ENCODE measurements at places on chromosomes 7 and 10.

- DNase-seq = no peak
Measured at GRCh38 chr10:48941427-48942075, 1.9 kb upstream of the LRRC18 start.

DNA sequence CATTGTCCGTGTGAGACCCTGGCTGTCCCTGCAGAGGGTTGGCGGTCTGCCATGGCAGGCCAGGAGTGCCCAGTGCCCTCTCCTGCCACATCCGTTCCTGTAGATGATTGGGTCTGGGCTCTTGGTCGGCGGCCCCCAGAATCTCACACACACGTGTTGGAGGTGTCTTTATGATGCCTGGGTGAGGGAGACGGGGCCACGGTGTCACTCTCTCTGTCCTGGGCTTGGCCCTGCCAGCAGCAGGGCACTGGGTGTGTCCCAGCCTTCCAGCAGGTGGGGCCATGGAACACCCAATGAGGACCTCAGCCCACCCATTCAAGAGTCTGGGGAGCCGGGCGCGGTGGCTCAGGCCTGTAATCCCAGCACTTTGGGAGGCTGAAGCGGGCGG lies 30.2 kb downstream of the UNC5B start:
- DNase-seq = no peak

- no peak for DNase-seq
Measured at GRCh38 chr10:73364964-73365363, 6.3 kb upstream of the CFAP70 start.

- DNase-seq = no peak
Measured at GRCh38 chr10:75708060-75708459, 276.6 kb downstream of the LRMDA start.

GRCh38 chr7:29408841-29409243 lies 154.8 kb upstream of the PRR15 start:
- peak; percentile 11 for DNase-seq

- no peak for DNase-seq
Measured at GRCh38 chr7:110592557-110592956, 498.4 kb upstream of the LRRN3 start.

- DNase-seq = no peak
Measured at GRCh38 chr7:103574576-103574975, 128.6 kb upstream of the SLC26A5 start.

- DNase-seq = no peak
Measured at GRCh38 chr7:98998821-98999725, 120.7 kb downstream of the TRRAP start.

GRCh38 chr7:40527723-40528122 lies 392.9 kb downstream of the SUGCT start:
- DNase-seq = no peak

GRCh38 chr10:76766682-76767081 lies 870.9 kb downstream of the KCNMA1 start:
- DNase-seq = no peak

- DNase-seq = no peak
Measured at GRCh38 chr10:78464856-78465267, 431.2 kb downstream of the RPS24 start.

GRCh38 chr10:88652616-88653015 lies 11.6 kb upstream of the LIPF start:
- DNase-seq = no peak

GRCh38 chr7:154911411-154911810 lies 91.5 kb downstream of the PAXIP1 start:
- no peak for DNase-seq

GRCh38 chr7:139857791-139858190 lies 28.7 kb downstream of the TBXAS1 start:
- no peak for DNase-seq

DNA sequence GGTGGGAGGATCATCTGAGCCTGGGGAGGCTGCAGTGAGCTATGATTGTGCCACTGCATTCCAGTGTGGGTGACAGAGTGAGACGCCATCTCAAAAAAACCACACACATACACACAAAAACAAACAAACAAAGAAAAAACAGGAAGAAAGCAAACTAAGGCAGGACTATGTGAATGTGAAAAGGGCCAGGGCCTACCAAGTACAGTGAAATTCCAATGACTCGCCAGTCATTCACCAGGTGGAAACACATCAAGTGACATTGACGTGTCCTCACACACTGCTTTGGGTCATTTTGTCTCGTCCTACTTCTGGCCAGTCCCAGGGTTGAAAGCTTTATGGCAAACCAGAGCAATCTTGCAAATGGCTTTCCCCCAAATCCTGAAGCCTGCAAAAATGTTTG lies 79.9 kb downstream of the HIP1 start:
- no peak for DNase-seq

GRCh38 chr7:121994625-121995410 lies 121.9 kb downstream of the PTPRZ1 start:
- DNase-seq = no peak

DNA sequence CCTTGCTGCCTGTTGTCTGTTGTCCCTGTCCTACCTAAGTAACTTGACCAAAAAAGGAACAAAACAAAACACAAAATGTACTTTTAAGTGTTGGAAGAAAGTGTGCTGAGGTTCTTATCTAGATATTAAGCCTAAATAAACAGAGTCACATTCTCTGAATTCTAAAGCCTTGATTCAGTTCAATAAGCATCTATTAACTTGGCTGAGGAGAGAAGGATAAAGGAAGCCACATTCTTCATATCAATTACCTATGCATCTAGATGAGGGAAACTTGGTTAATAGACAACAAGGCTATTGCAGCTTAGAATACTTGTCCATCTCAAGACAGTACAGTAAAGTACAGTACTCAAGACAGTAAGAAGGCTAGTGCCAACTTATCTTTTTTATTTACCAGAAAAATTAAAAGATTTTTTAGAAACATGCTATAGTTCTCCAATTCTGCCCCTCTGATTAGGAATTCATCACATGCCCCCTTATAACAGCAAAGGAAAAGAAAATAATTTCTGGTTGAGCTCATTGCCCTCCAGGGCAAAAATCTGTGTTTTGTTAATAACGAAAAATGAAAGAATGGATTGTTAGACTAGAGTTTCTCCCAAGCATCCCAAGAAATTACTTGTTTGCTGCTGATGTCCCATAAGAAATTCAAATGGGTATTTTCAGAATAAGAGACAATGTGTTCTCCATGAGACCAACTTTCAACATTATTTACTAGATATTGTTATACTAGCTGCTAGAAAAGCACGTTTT lies 546.5 kb upstream of the SEMA3D start:
- DNase-seq = no peak

GRCh38 chr10:132528064-132528691 lies 9.4 kb upstream of the INPP5A start:
- no peak for DNase-seq

DNA sequence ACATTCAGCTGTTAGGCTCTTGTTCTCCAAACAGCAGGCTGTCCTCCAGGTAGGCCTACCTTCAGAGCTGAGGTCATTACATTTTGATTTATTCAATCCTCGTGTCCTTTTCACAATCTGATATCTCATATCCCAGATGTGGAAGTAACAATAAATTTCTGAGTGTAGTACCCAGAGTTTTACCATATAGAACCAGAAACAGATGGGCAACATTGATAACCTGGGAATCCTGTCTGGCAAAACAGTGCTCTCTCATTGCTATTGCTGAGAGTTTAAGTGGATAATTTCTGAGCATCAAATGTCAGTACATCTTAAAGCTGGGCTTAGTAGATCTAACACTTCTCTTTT lies 1007.8 kb downstream of the REEP3 start:
- DNase-seq = no peak

- DNase-seq = no peak
Measured at GRCh38 chr7:154684666-154685563, 318.0 kb downstream of the PAXIP1 start.

GRCh38 chr10:56679578-56679977 lies 318.5 kb upstream of the ZWINT start:
- no peak for DNase-seq

DNA sequence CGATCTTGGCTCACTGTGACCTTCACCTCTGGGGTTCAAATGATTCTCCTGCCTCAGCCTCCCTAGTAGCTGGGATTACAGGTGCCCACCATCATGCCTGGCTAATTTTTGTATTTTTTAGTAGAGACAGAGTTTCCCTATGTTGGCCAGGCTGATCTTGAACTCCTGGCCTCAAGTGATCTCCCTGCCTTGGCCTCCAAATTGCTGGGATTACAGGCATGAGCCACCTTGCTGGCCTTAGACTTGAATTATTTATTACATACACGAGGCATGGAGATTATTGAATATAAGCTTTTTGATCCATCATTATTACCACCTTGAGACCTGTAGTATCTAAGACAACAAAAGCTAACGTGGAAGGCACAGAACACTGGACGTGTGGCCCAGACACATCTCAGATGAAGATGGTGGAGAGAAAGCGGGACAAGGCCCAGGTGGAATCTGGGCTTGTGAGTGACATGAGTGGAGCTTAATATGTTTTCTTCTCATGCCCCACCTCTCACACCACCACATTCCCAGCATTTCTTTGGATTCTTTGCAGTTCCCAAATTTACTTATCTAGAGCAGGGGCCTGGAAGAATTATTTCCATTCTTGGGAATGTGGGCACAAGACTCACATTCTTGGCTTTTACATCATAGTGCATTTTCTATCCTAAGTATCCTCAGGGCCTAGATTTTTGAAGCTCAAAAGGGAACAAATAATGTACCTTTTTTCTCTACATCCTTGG lies 76.6 kb downstream of the SUGCT start:
- no peak for DNase-seq

- DNase-seq = no peak
Measured at GRCh38 chr7:25103773-25104172, 21.3 kb downstream of the CYCS start.

DNA sequence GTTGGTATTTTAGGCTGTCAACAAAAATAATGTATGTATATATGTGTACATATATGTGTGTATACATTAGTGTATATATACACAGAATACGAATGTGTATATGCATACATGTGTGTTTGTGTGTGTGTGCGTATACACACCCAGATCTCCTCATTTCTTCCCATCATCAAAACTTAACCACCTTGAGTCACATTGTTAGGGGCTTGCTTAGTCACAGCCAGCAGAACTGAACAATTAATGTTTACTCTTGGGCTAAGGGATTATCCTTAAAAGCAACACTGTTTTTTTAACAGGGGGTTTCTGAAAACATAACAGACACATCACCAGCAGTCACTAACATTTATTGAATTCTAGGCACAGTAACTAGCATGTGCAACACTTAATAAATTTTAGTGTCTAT lies 83.0 kb upstream of the ASAH2 start:
- no peak for DNase-seq

DNA sequence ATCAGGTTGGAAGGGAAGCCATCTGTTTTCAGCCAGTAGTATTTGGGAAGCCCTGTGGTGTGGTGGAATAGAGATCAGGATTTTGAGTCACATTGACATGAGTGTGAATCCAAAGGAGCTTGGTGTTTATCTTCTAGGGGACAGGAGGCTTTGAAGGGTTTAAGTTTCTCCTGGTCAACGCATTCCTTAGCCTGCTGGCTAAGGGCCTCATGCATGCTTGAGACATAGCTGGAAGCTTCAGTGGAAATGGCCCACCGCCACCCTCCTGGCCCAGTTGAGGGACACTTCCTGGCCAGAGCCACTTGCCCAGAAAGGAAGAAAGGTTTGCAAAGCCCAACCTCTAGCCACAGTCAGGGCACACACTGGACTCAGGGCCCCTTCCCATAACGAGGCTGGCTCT lies 70.9 kb downstream of the CDK1 start:
- DNase-seq = no peak

DNA sequence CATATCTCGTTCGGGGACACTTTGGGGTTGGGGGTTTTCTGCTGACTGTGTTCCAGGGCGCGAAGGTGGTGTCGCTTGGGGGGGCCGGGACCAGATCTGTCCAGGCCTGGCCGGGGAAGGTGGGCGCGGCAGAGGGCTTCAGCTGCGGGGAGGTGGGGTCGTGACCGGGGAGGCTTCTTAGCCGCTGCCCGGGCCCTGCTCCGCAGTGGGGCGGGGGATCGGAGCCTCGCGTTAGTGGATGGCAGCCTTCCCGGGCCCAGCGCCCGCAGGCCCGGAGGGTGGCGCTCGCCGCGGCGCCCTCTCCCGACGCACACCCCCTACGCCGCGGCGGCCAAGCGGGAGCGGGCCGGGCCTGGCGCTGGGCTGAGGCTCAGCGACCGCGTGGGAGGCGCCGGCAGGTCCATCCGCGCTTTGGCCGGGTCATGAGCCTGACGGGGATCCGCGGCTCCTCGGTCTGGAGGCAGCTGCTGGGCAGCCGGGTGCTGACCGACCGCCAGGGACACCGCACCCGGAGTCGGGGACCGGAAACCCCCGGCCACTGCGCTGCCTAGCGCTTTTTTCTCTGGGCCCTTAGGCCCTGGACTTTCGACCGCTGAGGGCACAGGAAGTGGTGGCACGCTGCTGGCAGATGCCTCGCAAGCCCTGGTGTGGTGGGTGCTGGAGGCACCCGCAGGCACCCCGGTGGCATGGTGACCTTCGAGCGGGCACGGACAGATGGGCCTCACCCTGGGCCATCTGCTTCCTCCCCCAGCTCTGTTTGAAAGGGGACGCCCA lies 1.2 kb downstream of the AGAP3 start:
- no peak for DNase-seq

GRCh38 chr10:100014071-100014762 lies 4.5 kb upstream of the DNMBP start:
- no peak for DNase-seq

GRCh38 chr7:67863911-67864310 lies 867.3 kb downstream of the TYW1 start:
- DNase-seq = no peak

DNA sequence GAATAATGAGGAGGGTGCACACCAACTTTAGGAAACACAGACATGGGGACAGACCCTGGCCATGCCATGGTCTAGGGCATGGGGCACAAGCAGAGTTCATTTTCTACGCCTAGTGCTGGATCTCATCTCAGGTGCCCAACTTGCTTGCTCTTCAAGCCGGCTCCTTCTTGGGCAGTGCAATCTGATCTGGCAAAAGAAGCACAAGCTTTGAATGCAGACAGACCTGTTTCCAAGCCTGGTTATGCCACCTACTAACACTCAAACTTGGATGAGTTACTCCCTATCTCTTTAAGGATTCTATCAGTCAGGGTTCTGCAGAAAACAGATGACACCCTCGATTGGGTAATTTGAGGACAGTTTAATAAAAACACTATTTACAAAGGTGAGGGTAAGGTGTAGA lies 34.9 kb upstream of the WAPL start:
- DNase-seq = no peak

DNA sequence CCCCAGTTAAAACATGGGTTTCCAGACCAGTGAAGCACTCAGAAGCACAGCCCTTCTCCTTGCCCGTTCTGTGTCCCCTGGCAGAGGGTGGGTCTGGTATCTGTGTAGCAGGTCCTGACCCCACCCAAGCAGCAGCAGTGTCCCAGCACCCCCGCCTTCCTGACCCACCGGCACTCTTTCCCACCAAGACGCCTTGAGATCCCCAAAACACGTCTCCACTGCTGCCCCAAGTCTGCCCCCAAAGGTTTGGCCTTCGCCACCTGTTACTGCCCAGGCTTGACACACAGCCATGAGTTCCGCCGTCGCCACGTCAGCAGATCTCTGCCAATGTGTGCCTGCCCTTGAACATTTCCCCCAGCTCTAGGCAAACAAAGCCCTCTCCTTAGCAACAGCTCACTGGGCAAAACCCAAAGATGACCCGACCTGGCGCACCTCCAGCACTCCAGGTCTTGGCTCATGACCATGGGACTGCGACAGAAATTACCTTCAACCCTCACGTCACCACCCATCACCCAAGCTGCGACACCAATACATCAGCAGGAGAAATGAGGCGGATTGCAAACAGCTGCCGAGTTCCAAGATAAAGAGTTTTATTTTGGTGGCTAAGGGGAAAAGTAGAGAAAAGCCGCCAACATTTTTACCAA lies 75.6 kb downstream of the CTBP2 start:
- DNase-seq = no peak

GRCh38 chr10:112126901-112127300 lies 56.7 kb downstream of the GPAM start:
- DNase-seq = no peak

All from activated T-helper 1 cell treated with anti-CD3 and anti-CD28 coated beads, Interleukin-2, amount 50 U/mL, for 16 hours (primary cell).